ENCODE measurements at places on chromosomes 5 and 9.

DNA sequence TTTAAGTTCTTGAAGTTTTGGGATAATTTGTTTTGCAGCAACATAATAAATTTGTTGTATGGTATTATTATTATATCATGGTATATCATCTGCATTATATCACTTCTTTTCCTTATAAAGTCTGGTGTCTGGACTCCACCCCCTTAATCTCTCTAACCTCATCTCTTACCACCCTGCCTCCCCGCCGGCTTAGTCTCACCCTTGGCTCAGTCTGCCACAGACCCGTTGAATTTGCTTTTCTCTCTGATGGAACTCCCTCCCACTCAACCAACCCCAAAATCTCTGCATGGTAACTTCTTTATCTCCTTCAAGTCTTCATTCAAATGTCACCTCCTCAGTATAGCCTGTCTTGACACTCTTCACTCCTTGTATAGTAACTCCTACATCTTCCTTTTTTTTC, 29.6 kb upstream of the MATR3 start:
- no peak for DNase-seq

- no peak for DNase-seq
Observed at GRCh38 chr9:3125602-3126405, 281.9 kb upstream of the PUM3 start.

- DNase-seq = no peak
Observed at GRCh38 chr5:65970481-65971367, 44.3 kb downstream of the ERBIN start.

GRCh38 chr9:79057576-79057975, 514.2 kb upstream of the TLE4 start:
- no peak for DNase-seq

DNA sequence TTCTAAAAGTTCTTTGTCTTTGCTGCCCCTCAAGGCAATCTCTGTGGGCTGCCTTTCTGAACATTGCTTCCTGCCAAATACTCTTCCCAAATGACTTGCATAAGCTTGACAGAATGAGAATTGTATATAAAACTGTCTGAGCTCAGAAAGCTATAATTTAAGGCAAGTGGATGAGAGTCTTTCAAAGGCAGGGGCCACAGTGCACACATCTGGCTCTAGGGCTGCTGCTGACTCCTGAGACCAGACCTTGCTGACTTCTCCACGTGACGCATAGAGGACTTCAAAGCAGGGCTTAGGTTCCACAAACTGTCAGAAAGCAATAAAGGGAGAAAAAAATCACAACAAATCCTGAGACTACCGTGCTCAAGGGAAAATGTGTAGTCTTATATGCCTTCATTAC, 79.4 kb upstream of the DIRAS2 start:
- DNase-seq = no peak

DNA sequence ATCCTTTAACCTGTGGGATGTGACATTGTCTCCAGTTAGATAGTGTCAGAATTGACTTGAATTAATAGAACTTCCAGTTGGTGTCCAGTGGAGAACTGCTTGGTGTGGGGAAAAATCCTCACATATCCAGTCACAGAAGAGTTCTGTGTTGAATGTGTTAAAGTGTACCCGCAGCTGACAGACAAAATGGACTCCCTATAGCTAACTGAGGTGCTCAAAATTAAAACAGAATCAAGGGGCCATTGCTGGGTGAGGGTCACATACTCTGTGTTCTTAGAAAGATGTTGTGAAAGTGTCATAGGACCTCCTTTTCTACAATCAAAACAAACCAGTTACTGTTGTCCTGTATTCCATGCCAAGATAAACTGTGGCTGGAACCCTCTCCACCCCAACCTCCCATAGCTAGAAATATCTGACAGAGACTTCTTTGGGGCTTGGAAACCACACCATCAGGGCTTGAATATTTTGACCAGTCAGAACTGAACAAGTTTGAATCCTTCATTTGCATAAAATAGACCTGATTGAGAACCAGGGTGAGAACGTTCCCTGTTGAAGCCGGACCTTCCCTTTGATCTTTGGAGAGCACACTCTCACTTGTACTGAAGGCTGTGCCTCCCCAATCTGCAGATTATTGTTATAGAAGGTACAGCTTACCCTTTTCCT, 164.0 kb upstream of the ZNF608 start:
- no peak for DNase-seq

GRCh38 chr9:110977259-110977709, 61.0 kb downstream of the LPAR1 start:
- DNase-seq = no peak

GRCh38 chr5:9619331-9620092, 10.6 kb downstream of the TAS2R1 start:
- no peak for DNase-seq

- no peak for DNase-seq
Observed at GRCh38 chr5:88254320-88254719, 14.3 kb downstream of the TMEM161B start.

GRCh38 chr9:99221266-99221620, 499 bp downstream of the ALG2 start:
- DNase-seq = no peak
